ENCODE measurements at places on chromosomes 13 and 19.

- DNase-seq, result no peak
These were observed 63.7 kb upstream of the IPO5 start for GRCh38 chr13:97889803-97890202.

- DNase-seq, result no peak
These were observed 103.9 kb upstream of the UBL3 start for GRCh38 chr13:29954082-29955028.

- no peak for DNase-seq
These were observed 557 bp downstream of the ZNF576 start for GRCh38 chr19:43596842-43597461.

DNA sequence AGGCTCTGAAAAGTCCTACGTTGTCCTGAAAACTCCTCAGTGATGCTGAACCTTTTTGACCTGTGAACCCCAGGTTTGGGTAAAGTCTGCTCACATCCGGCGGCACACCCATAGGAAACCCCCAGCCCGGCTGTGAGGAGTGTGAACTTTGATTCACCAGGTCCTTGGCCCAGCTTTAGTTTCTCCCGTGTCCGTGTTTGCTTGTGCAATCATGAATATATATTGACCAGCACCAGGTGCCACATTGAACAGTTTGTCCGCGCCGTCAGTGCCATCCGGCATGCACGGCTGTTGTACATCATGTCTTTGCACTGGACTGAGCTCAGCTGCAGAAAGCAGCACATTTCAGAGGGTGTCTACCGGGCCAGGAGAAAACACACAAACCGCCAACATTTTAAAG is 45.3 kb downstream of the NFIC start:
- DNase-seq, result no peak

- no peak for DNase-seq
These were observed 15.5 kb downstream of the APLP1 start for GRCh38 chr19:35883882-35884281.

DNA sequence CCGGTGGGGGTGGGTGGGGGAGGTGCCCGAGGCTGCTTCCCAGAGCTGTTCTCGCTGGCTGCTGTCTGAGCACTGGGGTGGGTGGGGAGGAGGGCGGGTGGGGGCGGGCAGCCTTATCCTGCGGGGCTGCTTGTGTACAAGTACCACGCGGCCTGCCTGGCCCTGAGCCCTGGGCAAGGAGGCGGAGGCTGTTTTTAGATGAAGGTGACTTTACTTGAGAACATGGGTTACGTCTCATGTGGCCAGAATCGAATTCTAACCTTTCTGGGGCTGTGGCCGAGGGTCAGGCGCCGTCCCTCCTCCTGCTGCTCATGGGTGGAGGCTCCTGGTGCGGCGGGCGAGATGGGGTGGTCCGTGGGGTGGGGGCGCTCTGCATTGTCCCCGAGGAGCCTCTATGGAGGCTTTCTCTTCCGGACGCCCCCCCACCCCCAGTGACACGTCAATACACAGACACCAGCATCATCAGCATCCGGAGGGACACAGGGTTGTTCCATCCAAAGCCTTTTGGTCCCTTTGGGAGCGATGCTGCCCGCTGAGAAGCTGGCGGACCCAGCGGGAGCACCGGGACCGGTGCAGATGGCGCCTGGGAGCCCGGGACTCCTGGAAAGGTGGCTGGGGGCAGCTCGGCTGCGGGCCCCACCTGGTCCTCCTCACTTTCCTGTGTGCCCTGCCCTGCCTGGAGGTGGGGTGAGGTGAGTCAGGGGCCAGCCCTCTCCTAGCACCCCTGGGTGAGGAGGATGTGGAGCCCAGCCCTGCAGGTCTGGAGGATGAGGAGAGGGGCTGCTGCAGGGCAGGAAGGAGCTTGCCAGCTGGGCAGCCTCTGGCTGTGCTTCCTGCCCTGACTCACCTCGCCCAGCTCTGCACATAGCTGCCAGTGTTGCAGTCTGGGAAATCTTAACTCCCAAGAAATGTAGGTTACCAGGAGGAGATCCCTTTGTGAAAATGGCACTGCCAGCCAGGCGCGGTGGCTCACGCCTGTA is 3.4 kb downstream of the BSG start:
- DNase-seq, result no peak

DNA sequence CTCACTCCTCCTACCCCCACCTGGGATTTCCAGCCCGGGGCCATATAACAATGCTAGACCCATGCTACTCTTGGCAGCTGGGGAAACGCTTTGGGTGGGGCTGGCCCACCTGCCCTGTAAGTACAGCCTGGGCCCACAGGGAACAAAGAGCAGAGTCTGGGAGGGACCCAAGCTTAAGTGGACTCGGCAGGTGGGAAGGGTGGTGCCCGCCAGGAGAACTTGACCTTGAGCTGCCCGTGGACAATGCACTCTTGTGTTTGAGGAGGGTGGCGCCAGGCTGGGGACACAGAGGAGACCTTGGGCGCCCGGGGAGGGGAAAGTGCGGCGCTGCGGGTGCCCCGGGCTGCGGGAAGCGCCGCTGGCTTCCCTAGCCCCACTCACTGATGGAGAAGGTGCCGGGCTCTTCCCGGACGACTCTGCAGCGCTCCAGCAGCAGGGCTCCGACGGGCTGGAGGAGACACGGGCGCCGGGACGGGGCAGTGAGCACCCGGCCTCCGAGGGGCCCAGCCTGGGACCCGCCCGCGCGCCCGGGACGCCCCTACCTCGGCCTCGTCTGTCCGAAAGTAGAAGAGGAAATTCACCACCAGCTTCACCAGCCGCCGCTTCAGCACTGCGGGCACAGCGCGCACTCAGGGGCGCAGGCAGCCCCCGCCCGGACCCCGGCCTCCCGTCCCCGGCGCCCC is 607 bp downstream of the PLEKHJ1 start:
- DNase-seq, result no peak

- no peak for DNase-seq
These were observed 567 bp downstream of the ALKBH6 start for GRCh38 chr19:36013280-36014011.

DNA sequence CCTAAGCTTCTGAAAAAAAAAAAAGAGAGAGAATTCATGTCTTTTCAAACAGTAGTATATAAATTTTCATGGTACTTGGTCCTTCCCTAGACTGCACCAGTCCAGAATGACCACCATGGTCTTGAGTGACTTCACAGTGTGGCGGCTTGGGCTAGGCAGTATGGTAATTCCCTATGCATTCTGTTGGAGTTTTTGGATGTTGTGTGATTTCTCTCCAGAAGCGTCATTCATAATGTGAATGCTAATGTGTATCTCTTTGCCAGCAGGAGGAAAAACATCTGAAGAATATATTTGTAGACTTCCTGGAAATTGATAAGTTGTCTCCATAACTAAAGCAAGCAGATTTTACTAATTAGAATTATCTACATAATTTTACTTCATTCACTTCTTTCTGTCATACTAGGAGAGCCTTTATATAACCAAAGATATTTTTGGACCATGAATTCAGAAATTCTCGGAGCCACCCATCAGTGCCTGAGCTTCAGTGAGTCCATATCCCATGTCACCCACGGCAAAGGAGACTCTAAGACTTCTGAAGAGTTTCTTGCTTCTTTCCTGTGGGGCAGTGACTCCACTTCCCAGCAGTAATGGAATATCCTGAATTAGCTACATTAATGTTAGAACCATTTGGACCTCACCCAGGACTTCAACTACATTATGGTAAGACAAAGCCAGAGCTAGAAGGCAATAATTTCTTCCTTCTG is 8.4 kb downstream of the STARD13 start:
- no peak for DNase-seq

GRCh38 chr13:73542446-73542845 is 483.6 kb downstream of the KLF5 start:
- no peak for DNase-seq

DNA sequence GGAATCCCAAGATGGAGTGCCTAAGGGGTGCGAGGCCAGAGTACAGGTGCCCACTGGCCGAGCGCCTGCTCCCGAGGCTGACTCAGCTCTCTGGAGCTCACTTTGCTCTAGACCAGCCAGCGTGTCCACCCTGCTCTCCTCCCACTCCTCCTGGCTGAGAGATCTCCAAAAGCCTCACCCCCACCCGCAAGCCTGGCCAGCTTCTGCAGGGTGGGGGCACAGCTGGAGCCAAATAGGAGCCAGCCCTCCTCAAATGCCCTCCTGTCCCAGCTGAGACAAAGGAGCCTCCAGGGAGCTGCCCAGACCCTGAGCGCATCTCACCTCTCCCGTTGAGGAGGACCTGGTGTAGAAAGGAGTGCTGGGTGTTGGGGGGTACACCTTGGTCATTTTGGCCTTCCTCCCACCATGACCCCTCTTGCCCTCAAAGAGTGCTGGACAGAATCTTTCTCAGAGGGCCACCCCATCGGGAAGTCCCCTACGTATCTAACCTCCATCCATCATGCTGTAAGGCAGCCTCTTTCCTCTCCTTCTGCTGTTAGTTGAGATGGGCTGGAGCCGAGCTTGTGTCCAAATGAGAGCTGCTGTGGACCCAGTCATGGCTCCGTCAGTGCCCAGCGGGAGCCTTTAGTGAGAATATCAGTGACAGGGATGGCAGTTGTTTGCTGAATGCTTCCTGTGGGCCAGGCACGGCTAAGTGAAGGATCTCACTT is 123.9 kb upstream of the VSTM2B start:
- DNase-seq, result no peak

- no peak for DNase-seq
These were observed at the start of gene TBXA2R for GRCh38 chr19:3606690-3607289. TSS of gene TBXA2R (minus strand) at chr19:3606875. CDS start at chr19:3600634, 6,241 bp downstream.

DNA sequence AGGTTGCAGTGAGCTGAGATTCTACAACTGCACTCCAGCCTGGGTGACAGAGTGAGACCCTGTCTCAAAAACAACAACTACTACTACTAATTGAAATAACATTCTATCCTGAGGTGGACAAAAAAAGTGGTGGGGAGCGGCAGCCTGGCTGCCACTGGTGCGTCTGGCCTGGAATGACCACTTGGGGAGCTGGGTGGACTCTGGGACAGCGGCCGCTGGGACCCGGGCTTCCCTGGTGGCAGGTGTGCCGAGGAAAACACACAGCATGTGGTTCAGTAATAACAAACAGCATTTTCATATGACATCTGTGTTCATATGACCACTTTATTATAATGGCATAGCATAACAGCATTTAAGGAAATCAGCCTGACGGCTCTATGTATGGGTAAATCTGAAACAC is 33.9 kb downstream of the TFDP1 start:
- DNase-seq, result no peak
